ENCODE measurements at places on chromosomes 2 and 18.

DNA sequence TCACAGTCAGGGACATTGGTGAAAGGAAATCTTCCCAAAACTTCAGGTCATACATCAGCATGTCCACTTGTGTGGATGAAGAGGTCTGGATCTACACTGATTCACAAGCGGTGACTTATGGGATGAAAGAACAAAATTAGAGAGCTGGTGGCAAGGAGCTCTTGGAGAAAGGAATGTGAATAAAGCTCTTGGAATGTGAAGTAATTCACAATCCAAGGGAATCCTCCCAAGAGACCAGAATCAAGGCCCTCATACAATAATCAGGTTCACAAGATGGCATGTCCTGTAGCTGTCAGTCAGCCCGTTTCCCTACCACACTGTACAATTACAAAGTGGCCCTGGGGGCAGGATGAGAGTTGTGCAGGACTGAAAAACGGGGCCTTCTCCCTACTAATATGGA is 96.2 kb downstream of the MRPS9 start:
- DNase-seq = no peak

DNA sequence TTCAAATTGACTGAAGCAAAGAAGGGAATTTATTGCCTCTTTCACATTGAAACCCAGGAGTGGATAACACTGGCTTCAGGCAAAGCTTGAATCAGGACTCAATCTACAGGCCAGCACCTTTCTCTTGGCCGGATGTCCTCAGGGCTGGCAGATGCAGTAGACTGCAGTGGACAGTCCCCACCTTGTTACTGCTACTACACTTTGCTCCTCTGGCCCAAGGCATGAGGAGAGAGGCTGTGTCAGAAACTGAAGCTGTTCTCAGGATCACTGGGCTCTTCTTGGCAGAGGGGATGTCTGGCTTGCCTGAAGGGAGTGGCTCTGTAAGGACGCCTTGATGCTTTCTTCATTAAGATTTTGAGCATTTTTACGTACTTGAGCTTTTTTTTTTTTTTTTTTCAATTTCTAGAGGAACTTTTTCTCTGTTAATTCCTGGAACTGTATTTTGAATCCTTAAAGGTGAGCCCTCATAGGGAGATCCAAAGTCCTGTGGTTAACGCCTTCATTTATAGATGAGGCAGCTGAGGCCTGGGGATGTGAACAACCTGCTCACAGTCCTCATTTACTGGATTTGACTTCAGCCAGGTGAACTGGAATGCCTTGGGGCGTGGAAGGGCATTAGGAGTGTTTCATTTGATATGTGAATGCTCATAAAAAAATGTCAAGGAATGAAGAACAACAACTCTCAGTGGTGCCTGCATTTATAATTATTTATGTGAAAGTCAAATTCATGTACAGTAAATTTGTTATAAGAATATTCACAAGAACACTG is 36.6 kb downstream of the CASP10 start:
- peak; percentile 19 for DNase-seq

DNA sequence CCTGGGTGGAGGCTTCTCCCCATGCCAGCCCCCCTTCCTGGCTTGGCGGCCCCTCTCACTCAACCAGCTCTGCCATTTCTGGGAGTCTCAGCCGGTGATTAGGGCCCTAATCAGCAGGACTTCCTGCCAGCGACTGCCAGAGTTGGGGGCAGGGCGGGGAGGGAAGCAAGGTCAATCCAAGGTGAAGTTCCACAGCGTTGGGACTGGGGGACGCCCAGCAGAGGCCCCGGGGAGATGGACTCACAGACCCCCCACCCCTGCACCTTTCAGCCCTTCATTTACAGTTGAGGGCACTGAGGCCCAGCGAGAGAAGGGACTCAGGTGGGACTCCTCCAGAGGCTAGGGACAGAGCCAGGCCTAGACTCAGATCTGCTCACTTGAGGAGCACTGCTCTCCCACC is 65.3 kb downstream of the TNS1 start:
- no peak for DNase-seq

DNA sequence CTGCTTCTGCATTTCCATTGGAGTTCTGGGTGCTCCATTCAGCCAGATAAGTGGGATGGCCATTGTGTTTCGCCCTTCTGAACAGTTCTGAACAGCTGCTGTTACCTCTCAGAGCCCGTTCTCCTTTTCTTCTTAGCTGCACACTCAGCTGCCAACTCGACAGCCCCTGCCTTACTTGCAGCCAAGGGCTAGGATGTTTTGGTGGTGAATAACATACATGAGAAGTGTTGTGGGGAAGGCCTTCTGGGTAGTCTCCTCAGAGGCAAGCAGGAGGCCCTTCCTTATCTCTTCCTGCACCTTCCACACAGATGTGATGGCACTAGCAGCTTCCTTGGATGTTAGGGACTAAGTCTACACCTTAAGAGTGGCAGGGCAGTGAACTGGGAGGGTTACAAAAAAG is 138.4 kb upstream of the NOSTRIN start:
- DNase-seq = no peak

- DNase-seq = peak; percentile 64
These were observed 19.6 kb downstream of the UGP2 start for GRCh38 chr2:63861220-63861822.

- no peak for DNase-seq
These were observed 67.3 kb upstream of the NRP2 start for GRCh38 chr2:205614965-205615364.

GRCh38 chr18:48230467-48231113 is 178.6 kb downstream of the ZBTB7C start:
- DNase-seq = peak; percentile 48

DNA sequence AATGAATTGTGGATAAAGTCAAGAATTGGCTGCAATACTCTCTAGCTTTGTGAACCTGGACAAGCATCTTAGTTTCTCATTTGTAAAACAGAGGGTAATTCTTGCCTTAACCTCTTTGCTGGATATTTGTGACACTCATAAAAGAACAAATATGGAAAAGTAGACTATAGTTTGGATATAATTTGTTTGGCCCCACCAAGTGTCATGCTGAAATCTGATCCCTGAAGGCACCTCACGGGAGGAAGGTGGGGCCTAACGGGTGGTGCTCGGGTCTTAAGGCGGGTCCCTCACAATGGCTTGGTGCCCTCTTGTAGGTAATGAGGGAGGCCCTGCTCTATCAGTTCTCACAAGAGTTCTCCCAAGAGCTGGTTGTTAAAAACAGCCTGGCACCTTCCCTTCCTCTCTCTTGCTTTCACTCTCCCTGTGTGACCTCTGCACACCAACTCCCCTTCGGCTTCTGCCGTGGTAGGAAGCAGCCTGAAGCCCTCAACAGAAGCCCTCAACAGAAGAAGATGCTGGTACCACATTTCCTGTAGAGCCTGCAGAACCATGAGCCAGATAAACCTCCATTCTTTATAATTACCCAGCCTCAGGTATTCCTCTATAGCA is 37.4 kb downstream of the ARL4C start:
- no peak for DNase-seq

DNA sequence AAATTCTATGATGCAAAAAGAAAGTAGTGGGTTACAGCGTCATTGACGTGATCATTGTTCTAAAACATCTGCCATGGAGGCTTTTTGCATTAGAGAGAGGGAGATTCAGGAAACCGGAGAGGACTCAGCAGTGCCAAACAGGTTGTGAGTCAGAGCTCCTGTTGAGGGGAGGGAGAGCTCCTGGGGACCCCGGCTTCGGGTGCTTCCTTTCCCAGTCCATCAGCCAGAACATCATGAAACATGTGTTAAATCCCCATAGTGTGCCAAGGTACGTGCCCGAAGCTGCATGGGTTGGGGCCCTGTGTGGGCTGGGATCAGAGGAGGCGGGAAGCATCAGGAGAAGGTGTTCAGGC is 791 bp upstream of the CYRIA start:
- no peak for DNase-seq

- DNase-seq = no peak
These were observed 665.1 kb upstream of the ZEB2 start for GRCh38 chr2:145184741-145185651.

DNA sequence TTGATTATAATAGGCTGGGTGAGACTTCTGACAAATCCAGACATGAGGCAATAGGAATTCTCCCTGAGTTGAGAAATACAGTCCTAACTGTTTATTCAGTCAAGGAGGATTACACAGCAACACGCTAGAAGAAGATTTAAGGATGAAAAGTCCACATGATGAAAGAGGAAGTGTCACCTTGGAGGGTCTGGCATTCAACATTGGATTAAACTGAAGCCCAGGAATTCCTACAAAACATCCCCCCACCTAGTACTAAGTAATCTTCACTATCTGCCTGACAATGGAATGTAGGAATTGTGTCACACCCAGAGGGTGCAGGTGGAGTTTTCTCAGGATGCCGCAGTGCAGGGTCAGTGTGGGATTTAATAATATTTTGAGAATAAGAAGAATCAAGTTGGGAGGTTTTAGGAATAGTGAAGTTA is 142.4 kb downstream of the SOCS6 start:
- DNase-seq = no peak

DNA sequence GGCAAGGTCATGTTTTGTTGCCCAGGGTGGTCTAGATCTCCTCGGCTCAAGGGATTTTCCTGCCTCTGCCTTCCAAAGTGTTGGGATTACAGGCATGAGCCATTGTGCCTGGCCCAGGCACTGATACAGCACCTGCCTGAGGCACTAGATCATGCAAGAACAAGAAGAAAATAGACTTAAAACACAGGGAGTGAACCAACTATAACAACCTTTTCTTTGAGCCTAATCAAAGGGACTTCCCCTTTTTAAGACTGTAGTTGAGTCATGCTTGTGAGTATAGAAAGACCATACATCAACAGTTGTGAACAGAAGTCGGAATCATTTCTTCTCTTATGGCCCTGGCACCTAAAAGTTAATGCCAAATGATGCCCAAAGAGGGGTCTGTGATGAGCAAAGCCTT is 47.9 kb upstream of the MAPRE2 start:
- DNase-seq = no peak

DNA sequence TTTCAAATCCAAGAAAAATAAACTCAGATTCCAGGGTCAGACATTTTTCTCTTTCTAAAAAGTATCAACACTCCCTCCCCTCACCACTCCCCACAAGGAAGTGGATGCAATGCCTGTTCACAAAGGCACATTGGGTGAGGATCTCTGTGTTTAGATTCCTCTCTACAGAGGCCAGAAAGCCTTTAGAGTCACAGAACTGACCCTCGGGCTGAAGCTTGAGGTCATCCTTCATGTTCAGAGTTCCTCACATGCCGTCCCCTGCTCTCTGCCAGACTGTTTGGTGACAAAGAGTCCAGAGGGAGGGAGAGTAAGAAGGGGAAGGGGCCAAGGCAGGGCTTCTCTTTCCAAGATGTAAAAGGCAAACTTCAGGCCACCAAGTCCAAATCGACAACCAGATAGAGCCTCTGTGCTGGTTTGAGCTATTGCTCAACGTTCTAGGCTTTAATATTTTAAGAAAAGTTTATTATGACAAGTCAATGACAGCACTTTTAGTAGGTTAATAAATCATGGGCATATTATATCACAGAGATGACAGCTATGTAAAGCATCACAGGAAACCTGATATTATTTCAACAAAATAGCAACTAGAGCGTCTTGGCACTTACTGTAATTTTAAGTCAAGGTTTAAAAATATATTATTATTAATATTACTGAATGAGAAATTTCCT is 269.4 kb downstream of the ETAA1 start:
- no peak for DNase-seq

- no peak for DNase-seq
These were observed 70.3 kb upstream of the IL1R2 start for GRCh38 chr2:101921319-101921952.

- DNase-seq = no peak
These were observed 29.3 kb upstream of the COPS8 start for GRCh38 chr2:237056287-237056875.

DNA sequence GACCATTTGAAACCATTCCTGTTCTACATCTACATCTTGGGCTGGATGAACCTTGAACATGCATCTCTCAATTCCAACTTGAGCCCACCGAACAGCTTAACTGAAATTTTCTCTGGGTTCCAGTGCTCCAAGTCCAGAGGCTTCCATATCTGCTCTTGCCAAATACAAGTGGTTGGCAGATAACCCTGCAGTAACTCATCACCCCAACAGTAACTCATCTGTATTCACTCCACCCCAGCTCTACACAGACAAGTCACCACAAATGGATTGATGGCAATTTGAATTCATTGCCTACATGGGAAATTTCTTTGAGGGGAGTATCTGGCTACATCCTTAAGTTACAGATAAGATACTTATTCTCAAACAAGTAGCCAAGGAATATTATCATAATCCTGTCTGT is 502.4 kb upstream of the TNP1 start:
- DNase-seq = no peak

- peak; percentile 78 for DNase-seq
These were observed 408.1 kb downstream of the THSD7B start for GRCh38 chr2:137173463-137173862.

- no peak for DNase-seq
These were observed 465.1 kb downstream of the LPIN1 start for GRCh38 chr2:12211326-12212175.

GRCh38 chr2:191846515-191847476 is at the start of gene CAVIN2:
CAVIN2 (minus strand) TSS chr2:191847088; CDS start chr2:191846925, 163 bp downstream.
- peak; percentile 60 for DNase-seq

GRCh38 chr2:166404831-166405568 is 29.3 kb upstream of the SCN9A start:
- no peak for DNase-seq

GRCh38 chr2:218370410-218371063 is 11.5 kb upstream of the SLC11A1 start:
- no peak for DNase-seq

- peak; percentile 89 for DNase-seq
These were observed 25.3 kb upstream of the BZW1 start for GRCh38 chr2:200786423-200786822.

GRCh38 chr2:148742373-148742772 is 97.8 kb downstream of the EPC2 start:
- DNase-seq = no peak

DNA sequence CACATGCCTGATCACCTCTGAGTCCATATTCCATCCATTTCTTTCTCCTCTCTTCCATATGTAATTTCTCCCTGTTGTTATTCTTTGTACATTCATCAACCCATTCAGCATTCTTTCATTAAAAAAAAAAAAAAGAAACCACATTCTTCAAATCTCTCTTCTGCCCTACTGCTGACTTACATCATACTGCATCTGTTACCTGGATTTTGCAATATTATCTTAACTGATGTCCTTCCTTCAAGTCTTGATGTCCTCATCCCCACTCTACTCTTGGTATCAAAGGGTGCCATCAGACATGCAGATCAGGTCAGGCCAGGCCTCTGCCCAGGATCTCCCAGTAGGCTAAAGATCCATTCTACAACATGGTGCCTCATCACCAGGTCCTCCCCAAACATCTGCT is 90.6 kb downstream of the SGPP2 start:
- DNase-seq = no peak
